ENCODE measurements at places on chromosomes 3 and 15.

DNA sequence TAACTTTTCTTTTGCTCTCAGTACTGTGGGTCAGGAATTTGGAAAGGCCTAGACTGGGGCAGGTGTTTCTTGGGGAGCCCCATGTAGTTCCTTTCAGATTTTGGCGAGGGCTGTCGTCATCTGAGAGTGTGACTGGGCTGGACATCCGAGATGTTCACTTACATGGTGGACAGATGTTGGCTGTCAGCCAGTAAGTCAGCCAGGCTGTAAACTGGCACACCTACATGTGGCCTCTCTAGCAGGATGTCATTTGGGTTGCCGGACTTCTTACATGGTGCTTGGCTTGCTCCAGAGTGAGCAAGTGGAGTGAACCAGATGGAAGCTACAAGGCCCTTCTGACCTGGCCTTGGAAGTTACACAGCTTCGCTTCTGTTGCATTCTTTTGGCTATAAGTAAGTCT, 20.7 kb downstream of the TATDN2 start:
- DNase-seq = peak; percentile 15

GRCh38 chr15:93846148-93846547, 385.2 kb upstream of the MCTP2 start:
- DNase-seq = no peak

- peak; percentile 24 for DNase-seq
Measured at GRCh38 chr15:47720555-47720954, 3.2 kb downstream of the SEMA6D start.

DNA sequence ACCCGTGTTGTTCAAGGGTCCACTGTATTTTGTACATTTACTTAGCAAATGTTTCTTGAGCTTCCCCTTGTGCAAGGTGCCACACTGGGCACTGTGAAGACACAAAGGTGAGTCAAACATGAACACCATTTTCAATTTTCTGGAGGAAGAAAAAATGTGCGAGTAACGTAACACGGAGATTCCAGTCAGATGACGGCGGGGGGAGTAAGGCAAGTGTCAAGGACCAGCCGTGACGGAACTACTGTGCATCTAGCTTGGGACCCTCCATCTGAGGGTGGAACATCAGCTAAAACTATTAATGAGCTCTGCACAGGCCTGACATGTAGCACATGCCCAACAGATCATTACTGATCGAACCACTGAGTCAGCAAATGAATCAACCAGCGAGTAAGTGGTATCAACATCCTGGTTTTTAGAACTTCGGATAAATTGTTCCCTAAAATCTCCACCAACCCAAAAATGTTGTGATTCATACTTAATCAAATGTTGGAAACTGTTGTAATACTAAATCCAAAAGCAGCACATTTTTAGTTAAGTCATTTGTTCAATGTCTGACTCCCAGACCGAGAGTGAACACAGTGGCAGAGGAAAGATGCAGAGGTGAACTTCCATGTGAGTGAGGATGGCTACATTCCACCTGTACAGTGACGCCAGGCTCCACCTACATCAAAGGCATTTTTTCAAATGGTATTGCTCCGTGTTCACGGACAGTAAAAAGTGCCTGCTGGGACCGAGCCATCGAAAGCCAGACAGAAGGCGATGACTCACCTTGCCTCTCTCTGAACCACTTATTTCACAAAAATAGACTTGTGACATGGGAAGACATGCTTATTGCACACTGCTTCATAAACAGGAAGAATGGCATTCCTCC, 172.2 kb downstream of the ATP10A start:
- no peak for DNase-seq

DNA sequence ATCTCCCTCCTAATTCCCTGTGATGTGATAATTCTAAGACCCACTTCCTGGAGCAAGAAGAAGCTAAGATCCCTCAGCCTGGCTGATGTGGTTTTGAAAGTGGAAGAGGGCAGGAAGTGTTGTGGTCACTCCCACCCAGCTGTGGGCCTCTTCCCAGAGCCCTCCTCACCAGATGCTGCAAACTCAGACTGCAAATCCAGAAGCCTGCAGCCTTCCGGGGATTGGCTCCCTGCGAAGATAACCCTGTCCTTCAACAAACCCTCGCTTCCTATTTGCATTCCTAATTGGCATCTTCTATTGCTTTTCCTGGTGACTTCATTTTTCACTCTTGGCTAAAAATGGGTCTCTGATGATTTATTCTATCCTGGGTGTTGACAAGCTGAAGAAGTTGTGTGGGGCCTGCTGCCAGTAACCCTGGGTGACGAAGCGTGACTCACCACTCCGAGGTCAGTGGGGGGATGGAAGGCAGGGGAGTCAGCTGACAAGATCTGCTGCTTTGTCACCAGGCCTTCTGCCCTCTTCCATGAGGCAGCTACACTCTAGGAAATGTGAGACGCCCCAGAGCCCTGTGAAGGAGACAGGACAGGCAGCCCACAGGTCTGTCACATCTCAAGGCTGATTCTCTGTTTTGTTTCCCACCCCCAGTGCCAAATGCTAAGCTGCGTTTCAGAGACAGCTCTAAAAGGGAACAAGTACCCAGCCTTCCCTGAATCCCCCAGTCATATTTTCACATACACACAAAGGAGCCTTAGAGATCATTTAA, 99.7 kb upstream of the LIPC start:
- peak; percentile 97 for DNase-seq

DNA sequence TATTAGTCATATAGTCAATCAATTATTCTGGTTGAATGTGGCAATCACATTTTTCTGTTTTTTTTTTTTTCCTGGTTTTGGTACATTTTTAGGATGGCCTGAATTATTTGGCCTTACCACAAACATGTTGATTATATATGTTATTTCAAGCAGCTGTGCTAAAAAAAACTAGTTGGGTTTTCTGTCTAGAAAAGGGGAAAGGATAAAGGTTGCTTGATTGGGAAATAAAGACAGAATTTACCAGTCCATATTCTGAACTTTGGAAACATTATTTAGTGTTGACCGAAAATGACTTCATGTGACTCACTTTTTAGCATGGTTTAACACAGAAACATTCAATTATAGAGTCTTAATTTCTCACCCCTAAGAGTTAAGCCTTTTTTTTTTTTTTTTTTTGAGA, 8.1 kb downstream of the MORF4L1 start:
- DNase-seq = no peak

DNA sequence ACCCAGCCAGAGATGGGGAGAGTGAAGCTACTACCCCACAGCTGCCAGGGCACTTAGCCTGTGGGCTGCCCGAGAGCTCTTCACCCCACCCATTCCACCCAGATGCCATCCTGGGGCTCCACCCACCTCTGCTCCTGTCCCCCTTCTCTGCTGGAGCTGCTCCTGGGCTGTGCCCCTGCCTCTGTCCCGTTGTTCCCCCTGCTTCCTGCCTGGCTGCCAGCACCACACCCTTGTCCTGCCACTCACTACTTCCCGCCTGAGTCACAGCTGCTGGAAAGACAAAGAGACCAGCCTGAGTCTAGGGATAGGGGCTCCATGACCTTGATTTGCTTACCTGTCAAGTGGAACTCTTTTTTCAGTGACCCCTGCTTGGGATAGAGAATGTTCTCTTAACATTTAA, 12.4 kb downstream of the GNAI2 start:
- DNase-seq = peak; percentile 68

DNA sequence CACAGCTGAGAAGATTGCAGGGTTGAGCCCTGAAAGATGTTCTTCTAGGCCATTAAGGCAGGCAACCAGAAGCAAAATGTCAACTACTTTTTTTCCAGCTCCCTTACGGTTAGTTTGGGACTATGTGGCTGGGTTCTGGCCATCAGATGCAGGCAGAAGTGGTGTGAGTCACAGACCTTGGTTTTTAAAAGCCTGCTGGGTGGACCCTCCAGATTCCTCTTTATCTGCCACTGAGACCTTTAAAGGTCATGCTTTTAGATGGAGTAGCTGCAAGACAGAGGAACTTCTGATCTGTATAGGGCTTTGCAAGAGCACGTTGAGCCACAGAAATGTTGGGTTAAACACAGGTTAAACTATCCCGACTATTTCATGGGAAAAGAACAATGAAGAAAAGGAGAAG, 102.9 kb downstream of the CHST2 start:
- no peak for DNase-seq

DNA sequence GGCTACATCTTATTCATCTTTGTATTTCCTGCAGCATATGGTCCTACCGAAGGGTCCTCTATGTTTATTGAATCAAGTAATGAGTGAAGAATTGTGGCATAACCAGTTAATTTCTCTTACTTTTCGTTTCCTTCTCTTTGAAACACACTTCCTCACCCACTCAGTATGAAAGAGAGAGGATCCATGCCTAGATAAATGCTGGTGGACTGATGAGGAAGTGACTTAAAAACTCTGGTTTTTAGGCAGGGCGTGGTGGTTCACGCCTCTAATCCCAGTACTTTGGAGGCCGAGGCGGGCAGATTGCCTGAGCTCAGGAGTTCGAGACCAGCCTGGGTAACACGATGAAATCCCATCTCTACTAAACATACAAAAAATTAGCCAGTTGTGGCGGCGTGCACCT, 2.2 kb upstream of the MB21D2 start:
- DNase-seq = no peak

GRCh38 chr3:64355401-64355807, 130.1 kb upstream of the PRICKLE2 start:
- DNase-seq = peak; percentile 41

- no peak for DNase-seq
Measured at GRCh38 chr3:148879256-148879655, 14.2 kb downstream of the CPA3 start.

GRCh38 chr3:108296239-108296638, at the start of gene HHLA2:
TSS of gene HHLA2 (plus strand) at chr3:108296548. CDS start at chr3:108351814, 55,266 bp downstream.
- DNase-seq = no peak

DNA sequence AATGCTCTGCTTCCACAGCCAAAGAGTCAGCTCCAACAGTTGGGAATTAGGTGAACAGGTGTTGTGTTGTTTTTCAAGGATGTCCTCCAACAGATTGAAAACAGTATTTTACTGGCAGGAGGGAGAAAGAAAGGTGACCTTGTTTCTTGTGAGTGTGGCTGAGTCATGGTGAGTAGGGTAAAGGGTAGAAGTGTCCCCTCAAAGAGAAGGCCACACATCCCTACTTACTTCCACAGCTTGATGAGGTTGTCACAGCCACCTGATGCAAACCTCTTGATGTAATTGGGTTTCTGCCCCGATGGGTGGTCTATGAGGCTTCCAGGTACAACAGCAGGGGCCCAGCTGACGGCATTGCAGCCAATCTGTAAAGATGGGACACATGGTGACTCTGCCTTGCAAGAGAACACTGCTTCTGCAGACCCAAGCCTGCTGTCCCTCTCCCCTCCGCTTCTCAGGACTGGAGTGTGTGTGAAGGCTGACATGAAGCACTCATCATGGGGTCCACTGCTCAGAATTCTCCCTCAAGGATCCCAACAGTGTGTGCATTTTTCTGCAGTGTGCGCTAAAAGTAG, 12.7 kb upstream of the GHRL start:
- no peak for DNase-seq

DNA sequence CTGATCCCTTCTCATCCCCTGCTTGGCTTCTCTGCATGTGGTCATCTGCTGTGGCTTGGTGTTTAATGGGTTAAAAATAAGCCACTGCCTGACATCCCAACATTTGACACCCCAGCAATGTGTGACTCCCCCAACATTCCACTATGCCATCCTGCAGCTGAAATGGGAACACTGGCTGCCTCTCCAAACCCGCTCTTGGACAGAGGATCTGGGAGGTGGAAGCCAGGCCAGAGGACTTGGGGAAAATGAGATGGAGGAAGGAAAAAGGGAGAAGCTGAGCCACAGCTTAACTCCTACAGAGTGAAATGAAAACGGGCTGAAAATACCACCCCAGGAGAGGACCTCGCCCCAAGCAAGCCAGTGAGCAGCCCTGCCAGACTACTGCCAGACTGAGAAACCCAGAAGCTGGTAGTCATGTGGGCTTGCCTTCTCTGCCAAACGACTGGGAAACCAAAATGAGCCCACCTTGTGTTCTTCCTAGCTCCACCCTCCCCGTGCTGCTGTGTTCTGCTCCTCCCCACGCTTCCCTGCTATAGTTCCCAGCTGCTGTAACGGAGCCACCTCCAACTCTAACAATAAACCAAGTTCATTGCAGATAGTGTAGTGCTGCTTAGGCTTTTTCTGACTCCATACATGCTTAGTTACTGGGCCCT, 13.7 kb downstream of the MAP1A start:
- DNase-seq = peak; percentile 41

GRCh38 chr3:187966096-187966495, 187.9 kb upstream of the LPP start:
- DNase-seq = no peak

- no peak for DNase-seq
Measured at GRCh38 chr3:135133905-135134683, 339.0 kb downstream of the EPHB1 start.

DNA sequence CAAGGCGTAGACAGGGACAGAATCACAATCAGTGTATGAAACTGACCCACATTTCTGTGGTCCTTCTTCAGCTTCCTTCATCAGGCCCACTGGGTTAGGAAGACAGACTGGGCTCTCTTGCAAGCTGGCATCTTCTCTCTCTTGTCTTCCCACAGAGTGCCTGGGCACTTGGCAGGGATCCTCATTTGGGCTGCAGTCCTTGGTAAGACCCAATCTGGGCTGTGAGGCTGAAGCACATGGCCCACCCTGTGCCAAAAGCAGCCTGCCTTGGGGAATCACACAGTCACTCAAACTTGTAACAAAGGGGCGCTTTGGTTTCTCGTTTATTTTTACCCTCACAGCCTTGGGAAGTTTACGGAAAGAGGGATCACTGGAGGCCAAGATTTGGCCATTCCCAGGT, 8.2 kb upstream of the EPHB3 start:
- no peak for DNase-seq

- no peak for DNase-seq
Measured at GRCh38 chr15:58981808-58982475, 5.5 kb upstream of the RNF111 start.

DNA sequence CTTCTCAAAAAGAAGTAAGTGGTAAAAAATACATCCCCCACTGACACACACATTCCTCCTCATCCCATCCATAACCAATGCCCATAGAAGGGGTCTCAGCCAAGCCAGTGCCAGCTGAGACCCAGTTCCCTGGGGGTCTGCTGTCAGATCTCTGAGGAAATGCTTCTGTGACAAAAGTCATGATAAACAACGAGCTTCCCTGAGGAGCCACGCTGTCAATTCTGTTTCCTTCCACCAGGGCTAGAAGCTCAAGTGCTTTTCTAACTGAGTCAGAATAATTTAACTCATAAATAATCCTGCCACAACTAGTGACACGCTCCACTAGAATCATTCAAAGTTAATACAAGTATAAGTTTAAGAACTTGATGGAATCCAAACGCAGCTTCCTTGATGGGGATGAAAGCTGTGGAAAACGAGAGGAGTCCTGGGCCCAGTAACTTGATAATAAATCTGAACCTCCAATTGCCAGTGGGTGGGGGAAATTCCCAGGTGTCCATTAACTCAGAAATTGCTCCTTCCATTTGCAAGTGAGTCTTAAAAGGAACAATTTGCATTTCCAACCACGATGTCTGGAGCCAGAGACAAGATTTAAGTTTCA, 348.7 kb upstream of the LMCD1 start:
- DNase-seq = no peak

All from tongue (tissue), 3 donors.